ENCODE measurements at places on chromosomes 5 and 9.

DNA sequence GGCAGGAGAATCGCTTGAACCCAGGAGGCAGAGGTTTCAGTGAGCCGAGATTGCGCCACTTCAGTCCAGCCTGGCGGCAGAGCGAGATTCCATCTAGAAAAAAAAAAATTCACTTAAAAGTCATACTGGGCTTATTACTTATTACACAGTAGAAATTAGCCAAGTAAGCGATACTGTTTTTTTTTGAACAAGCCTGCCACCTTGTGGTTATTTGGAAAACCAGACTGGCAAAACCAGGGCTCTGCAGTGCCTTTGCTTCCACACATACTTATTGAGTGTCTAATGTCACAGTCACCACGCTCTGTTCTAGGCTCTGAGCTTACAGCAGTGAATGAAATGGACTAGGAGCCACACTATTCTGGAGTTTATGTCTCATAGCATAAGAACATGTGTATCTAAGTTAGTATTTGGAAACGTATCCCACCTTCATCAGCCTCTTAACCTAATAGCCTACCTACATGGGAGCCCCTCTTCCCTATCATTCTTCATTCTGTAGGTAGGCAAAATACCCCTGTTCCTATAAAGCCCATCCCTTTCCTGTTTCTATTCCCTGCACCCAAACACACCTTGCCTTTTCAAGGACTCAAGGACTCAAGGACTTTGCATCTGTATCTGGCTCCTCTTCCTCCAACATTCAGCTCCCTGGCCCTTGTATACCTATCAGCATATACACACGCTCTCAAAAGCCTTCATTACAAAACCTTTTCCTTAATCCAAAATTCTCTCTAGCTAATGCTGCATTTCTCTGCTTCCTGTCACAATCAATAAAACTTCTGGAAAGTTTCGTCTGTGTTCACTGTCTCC is 13.9 kb upstream of the BASP1 start:
- DNase-seq, result no peak

DNA sequence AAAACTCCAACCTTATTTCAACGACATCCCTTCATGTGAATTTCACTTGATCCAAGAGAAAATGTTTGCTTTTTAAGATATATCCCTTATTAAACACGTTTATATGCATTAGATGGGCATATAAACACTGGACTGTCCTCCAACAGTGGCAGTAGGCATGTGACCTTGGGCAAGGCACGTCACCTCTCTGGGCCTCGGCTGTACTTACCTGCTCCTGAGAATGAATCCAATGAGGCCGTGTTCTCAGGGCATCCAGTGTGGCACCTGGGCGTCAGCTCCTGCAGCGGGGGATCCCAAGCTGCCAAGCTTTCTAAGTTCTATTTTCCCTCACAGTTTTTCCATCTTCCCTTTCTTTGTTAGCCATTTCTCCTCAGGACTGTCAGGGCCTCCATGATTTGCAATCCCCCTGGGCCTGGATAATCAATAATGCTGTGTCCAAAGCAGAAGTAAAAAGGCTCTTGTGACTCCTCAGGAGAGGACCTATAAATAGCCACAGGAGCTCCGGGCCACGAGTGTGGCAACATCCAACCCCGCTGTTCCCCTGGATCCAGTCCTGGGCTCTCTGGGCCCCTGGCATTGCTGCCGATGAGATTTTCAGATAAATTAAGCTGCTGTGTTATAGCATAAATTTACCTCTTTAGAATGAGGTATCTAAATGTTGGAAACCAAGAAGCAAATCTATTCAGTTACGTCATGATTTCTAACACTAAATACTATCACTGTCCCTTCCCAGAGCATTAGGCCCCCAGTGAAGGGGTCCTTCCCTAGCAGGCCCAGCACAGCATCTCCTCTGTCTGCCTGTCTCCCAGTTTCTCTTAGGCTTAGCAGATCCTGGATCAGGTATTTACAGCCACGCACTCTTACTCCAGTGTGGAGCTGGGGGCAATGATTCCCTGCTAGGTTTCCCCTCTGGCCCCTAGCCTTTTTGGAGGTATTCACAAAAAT is 76.8 kb downstream of the PTPN3 start:
- DNase-seq, result no peak

GRCh38 chr9:97425973-97426336 is 14.1 kb downstream of the TDRD7 start:
- DNase-seq, result no peak

DNA sequence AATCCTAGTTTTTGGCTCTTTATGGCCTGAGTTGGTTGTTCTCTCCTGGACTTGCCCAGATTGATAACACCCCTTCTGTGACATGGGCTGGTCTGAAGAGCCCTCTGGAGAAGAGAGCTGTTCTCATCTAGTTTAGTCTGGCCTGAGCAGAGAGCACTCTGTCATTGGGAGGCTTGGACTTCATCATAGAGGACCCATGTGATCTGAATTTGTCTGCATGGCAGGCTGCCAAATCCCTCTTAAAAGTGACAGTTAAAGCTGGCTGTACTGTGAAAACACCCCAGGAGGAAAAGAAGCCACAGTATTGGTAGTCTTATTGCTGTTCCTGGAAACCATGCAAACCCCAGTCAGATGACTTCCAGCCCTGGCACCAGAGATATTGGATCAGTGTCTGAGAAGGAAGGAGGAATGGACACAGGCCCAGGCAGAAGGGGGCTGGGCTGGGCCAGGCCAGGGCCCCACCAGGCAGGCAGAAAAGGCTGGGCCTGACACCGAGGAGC is 3.7 kb upstream of the WDR31 start:
- no peak for DNase-seq

DNA sequence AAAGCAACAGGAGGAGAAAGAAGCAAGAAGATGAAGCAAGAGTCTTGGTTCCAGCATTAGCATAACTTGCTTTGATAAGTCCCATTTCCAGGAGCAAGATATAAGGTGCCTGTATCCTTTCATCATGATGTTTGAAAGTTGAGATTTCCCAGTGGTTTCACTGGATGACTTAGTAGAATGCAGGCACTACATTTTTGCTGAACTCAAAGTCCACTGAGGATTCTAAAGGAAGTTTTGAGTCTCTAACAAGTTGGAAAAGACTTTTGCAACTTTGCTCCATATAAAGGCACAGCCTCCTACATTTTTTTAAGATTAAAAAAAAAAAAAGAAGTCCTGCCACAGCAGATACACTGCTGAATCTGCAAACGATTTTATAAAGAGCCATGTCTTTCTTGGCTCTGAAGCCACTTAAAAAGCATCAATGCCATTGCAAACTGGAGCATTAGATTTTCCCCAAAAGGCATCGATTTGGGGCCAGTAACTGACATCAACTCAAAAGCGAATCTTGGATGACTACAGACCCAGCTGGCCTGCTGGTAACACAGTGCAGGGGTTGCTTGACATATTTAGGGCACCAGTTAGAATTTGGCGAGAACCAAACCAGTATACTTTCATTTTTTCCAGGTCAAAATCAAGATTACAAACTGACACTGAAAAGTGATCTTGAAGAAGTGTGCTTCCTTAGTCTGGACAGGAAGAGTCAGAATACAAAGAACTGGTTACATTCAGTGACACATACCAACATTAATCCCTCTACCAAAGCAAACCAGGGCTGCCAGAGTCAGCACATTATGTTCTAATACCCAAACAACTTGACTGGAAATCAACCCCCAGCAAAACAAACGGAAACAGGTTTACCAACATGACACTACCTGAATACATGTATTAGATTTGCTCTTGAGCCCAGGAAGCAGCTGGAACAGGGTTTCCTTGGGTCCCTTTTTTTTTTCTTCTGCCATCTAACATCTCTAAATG is 39.1 kb upstream of the KCNV2 start:
- no peak for DNase-seq

DNA sequence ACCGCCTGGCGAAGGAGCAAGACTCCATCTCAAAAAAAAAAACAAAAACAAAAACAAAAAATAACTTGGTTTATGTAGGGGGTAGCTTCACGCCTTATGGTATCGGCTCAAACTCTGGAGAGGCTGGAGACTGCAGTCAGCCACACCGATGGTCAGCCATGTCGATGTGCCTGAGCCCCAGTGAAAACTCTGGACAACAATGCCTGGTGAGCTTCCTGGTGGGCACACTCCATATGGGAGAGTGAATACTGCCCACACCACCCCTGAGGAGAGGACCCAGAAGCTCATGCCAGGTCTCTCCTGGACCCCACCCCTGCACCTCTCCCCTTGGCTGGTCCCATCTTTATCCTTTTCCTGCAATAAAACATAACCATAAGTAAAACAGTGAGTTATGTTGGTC is 19.6 kb downstream of the IPPK start:
- no peak for DNase-seq

- no peak for DNase-seq
These were observed 194.5 kb downstream of the NR3C1 start for GRCh38 chr5:143208781-143209510.

DNA sequence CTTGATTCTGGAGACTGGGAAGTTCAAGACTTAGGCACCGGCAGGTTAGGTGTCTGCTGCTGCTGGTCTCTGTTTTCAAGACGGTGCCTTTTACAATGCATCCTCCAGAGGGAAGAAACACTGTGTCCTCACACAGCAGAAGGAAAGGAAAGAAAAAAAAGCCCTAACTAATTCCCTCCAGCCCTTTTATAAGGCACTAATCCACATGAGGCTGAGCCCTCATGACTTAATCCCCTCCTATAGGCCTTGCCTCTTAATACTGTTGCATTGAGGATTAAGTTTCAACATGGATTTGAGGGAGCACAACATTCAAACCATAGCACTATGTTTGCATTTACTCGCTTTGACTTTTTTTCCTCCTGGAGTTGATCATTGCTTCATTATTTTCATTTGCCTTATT is 585.9 kb downstream of the TLR4 start:
- no peak for DNase-seq

DNA sequence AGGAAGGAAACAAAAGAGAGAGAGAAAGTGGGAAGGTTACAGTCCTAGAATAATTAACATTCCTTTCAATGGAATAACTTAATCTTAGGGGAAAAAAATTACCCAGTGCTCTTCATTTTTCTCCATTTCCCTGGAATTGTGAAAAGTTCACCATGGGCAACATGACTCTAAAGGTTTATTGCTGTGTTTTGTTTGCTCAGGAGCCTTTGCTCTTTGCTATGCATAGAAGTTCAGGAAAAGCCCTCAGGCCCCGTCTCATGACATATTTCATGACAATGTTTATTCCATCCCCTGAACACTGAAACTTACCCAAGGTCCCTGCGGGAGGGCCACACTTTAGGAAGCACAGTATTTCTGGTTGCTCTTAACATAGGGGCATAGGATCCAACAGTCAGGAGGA is 9.8 kb upstream of the CTSL start:
- DNase-seq, result no peak

GRCh38 chr5:115455301-115455707 is 89.3 kb downstream of the FEM1C start:
- no peak for DNase-seq

- no peak for DNase-seq
These were observed 223.7 kb downstream of the PCSK5 start for GRCh38 chr9:76114144-76114543.

DNA sequence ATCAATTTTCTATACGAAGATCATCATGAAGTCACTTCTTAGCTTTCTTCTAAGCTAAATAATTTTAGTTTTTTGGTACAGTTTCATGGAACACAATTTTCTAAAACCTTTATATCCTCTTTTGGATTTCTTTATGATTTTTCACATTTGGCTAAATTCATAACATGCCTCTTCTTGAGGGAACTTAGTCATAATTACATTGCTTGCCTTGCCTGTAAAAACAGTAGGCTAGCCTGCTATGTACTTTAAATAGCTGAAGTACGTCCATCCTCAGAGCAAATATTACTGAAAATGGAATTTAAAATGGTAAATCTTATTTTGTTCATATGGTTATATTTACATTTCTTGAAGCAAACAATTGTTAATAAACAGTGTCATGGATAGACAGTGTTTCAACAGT is 225.0 kb downstream of the VPS13A start:
- DNase-seq, result no peak

- no peak for DNase-seq
These were observed 95.1 kb downstream of the DAPK1 start for GRCh38 chr9:87592554-87593358.

GRCh38 chr5:141343242-141343952 is at the start of gene PCDHGA3:
Gene PCDHGA3 (plus strand): TSS chr5:141343829. CDS start chr5:141344034, 205 bp downstream.
- DNase-seq, result no peak

DNA sequence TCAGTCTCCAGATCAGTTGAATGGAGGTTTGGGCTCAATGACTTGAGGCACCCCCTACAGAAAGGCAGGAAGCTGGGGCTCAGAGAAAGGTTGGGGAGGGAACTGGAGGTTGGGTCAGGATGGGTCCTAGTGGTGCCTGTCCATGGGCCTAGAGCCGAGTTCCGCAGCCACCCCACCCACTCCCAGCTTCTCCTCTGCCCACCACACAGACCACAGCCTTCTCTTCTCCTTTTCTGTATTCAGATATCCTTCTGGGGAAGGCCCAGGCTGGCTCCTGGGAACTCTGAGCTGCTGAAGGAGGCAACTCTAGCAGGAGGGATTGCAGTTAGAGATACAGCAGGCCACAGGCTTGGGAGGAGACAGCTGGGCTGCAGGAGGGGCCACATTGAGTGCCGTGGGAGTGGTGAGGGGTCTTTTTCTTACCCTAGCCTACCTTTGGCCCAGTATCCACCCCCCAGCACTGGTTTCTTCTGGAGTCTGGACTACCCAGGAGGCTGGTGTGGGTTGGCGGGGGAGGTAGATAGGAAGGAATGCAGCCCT is 15.4 kb upstream of the PTGS1 start:
- no peak for DNase-seq

DNA sequence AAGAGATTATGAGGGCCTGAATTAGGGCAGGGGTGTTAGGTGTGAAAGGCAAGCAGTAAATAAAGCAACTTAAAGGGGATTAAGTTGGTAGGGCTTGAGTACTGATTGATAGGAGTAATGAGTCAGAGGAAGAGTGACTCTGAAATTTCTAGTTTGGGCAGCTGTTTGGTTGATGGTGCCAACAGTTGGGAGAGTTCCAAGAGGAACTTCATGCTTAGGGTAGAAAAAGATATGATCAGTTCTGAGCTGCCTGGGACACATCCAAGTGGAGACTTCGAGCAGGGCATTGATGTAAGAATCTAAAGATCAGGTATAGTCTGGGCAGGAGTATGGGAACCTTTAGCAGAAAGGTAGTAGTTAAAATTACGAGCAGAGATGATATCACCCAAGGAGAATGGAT is 10.2 kb downstream of the MAMDC2 start:
- no peak for DNase-seq

- DNase-seq, result no peak
These were observed 41.9 kb downstream of the GPBP1 start for GRCh38 chr5:57215629-57216195.

DNA sequence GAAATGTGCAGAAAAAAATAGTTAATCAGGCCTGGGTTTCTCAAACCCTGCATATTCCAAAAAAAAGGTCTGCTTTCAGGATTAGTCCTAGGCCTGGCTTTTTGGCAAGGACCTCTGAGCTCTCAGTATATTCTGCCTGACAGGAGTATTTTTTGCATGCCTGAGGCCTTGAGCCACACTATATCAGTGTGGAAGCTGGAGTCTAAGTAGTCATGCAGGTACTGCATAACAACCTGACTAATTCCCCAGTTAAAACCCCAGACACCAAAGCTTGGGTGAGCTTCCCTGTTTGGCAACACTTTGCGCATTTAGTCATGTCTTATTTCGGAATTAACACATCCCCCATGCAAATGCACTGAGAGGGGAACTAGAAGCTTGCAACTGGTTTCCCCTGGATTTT is 359.5 kb downstream of the CETN3 start:
- DNase-seq, result no peak

Data from activated T-cell treated with anti-CD3 and anti-CD28 coated beads, Interleukin-2, amount 50 U/mL, for 24 hours (primary cell).